NCI-H1930 (cell line): ENCODE measurements at places on chromosomes 4 and X.
A peak's percentile ranks its signal among the peaks of the same experiment; 100 is the strongest.

GRCh38 chrX:13373431-13374187, 53.8 kb upstream of the ATXN3L start:
- DNase-seq: no peak

DNA sequence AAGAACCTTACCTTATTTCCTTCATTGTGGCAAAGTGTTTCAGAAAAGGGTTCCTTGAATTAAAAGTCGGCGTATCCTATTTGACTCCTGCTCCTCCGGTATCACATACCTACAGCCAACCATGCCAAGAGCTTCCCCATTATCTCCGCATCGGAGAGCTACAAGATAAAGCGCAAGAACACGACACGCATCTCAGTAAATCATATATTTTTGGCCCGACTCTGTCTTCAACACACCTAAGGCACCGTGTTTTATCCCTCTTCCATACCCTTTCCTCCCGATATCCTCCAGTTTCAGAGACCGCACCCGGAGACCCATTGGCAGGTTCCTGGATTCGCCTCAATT, 497 bp upstream of the THAP9 start:
- DNase-seq: no peak

DNA sequence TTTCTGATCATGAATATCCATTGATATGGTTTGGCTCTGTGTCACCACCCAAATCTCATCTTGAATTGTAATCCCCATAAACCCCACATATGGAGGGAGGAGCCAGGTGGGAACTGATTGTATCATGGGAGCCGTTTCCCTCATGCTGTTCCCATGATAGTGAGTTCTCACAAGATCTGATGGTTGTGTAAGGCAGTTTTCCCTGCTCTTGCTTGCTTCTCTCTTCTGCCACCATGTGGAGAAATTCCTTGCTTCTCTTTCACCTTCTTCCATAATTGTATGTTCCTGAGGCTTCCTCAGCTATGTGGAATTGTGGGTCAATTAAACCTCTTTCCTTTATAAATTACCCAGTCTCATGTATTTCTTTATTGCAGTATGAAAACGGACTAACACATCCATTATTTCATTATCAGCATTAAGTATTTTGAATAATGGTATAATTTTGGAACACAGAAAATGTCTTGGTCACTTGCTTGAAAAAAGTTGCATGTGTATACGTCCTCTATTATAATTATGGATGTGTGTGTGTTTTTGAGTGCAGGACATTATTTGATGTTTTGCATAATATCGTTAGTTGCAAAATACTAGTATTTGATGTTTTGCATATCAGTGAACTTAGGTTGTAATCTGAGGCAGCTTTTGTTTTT, 334.6 kb downstream of the PCDH10 start:
- no peak for DNase-seq

- no peak for DNase-seq
Measured at GRCh38 chrX:134670134-134670924, 12.1 kb upstream of the PLAC1 start.

DNA sequence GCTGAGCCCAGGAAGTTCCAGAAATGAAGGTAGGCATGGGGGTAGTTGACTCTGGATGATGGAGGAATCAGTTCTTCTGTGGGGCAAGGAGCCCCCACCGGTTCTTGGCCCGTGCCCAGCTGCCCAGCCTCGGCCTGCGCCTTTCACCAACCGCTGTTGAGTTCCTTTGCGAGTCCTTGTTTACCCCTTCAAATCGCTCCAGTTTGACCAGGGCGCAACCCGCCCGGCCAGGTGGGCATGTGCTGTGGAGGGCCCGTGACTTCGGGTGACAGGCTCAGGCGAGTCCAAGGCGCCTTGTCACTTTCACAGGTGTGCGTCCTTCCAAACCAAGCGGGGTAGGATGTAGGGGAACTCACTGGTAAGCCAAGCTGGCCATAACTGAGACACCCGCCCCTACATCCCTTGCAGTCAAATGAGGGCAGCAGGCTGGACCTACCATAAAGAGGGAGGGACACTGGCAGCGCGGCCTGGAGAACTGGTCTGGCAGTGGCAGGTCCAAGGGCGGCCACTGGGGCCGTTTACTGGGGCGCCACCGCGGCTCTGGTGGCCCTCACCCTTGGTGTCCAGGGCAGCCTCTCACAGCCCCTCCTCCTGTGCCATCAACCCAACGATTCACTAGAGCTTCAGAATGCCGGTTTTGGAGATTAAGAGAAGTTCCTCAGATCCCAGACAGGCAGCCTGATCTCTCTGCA, 160.3 kb upstream of the ZIC3 start:
- DNase-seq: no peak

DNA sequence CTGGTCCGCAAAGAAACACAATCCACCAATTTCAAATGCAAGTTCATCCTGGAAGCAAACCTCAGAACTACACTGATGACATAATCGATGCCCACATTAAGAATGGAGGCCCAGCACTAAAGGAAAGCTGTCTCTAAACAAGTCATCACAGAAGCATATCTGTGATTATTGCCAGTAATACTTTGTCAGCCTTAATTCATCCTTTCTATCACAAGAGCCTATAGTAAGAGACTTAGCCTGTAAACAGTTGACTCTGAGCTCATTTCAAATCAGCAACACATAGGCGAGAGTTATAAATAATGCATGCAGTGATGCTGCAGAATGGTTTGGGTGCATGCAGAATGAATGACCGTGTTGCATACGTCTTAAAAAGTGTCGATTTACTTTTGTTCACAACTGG, 105.9 kb upstream of the ZFP42 start:
- DNase-seq: no peak

DNA sequence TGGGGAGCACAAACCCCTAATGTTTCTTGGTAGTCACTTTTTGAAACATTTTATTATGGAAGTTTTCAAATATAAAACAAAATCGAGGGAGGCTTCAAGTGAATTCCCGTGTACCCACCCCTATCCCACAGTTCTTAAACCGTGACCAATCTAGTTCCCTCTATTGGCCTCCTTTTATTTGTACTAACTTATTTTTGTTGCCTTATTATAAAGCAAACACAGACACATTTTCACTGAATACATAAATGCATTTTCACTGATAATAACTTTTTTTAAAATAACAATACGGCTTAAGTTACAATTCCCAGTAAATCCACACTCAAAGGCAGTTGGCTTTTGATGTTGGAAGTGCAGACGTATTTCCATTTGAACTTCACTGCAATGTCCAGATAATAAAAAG, 9.3 kb downstream of the HMX1 start:
- DNase-seq: no peak

DNA sequence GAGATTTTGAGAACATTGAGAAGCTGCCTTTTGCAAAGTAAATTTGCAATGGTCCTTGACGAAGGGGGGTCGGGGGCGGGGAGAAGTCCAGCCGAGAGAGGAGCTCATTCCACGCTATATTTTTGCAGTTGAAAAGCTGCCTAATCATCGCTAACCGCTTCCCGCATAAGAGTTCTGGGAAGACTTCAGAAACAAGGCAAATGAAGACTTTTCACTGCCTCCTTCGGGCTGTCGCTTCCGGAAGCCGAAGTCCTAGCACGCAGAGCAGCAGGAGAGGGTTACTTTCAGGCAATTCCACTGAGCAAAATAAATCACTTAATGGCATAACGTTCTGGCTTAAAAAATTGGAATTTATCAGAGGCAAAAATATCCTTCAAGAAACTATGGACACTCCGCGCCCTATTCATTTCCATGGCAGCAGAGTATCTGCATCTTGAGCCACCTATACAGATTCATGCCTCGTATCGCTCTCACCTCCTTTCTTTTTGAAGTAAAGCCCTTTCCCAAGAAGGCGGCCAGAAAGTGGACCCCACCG, 2.6 kb upstream of the LRAT start:
- no peak for DNase-seq

DNA sequence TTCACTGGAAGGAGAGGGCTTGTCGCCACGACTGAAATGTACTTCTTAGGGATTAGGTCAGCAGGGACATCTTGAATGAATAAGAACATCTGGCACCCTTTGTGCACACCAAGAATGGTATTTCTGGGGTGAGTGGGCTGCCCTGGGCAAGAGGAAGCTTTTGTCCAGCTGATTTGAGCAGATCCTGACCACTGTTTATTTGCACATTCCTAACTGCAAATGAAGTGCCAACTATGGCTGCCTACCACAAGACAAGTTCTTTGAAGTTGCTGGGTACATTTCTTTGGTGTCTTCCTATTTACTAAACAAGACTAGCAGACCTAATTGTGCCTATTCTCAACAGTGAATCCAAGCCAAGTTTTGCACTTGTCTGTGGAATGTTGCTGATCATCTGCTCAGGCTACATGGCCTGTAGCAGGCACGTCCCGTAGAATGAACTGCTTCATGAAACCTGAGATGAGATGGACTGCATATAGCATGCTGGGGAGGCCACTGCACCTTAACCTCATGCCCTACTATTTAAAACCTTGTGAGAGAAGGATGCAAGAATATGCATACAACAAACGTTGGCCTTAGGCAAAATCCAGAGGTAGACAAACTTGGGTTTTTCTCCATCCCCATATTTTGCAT, 45.0 kb downstream of the PIR start:
- no peak for DNase-seq

- no peak for DNase-seq
Measured at GRCh38 chr4:128228845-128229795, 58.5 kb downstream of the PGRMC2 start.

DNA sequence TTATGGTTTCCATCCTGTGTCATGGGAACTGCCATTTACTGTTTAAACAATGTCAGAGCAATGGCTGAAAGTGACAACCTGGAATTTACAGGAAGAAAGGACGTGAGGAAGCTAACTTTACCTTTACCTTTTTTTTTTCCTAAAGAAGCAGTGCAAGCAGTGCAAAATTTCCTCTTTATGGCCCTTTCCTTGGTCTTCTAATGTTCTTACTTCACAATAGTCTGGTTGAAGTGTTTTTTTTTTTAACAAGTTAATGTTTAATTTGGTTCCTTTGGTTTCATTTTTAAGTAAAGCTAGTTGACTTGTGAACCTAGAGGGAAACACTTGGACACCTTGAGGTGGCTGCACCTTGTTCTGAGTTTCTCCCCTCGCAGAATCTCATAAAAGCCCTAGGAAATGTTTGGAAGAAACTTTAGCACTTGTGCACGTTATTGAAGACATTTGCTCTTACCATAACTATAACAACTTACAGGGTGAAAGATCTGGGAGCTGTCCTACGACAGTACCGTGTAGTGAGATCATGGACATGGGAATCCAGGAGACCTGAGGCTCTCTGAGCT, 1.8 kb downstream of the SGMS2 start:
- no peak for DNase-seq

- no peak for DNase-seq
Measured at GRCh38 chrX:5733501-5733900, 495.2 kb downstream of the NLGN4X start.

DNA sequence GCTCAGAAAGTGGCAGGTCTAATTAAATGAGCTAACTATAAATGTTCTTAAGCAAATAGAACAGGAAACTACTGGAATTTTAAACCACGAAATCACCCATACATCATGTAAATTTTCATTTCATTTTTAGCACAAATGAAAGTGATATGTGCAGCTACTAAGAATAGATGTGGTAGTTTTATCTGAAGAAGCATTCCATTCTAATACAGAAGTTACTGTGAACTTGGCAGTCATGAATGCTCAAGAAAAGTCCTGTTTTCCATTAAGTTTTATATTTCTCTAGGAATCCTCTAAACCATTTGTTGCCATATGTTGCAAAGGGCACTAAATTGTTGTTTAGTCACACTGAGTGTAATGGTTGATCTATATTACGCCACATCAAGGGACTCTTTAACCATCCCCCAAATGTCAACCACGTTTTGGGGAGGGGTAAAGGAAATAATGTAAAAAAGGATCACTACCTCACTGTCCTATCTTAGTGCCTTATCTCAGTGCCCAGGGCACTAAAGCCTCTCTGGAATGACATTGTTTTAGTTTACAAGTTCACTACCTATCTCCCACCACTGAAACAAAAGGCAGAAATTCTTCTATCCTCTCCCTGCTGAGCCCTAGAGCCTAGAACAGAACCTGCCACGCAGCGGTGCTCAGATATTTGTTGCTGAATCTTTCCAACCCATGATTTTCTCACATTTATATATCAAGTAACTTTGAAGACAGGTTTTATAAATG, 118.0 kb downstream of the SHISA3 start:
- DNase-seq: no peak

GRCh38 chr4:145482209-145483037, 770 bp downstream of the SMAD1 start:
- DNase-seq: peak; percentile 39

DNA sequence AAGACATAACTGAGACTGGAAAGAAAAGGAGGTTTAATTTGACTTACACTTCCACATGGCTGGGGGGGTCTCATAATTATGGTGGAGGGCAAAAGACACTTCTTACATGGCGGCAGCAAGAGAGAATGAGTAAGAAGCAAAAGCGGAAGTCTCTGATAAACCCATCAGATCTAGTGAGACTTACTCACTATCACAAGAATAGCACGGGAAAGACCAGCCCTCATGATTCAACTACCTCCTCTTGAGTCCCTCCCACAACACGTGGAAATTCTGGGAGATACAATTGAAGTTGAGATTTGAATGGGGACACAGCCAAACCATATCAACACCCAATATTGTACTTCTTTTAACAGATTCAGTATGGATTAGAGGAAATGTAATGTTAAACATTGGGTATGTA, 646.6 kb downstream of the ANKRD50 start:
- DNase-seq: no peak

- no peak for DNase-seq
Measured at GRCh38 chr4:184361443-184361842, 112.9 kb downstream of the IRF2 start.

DNA sequence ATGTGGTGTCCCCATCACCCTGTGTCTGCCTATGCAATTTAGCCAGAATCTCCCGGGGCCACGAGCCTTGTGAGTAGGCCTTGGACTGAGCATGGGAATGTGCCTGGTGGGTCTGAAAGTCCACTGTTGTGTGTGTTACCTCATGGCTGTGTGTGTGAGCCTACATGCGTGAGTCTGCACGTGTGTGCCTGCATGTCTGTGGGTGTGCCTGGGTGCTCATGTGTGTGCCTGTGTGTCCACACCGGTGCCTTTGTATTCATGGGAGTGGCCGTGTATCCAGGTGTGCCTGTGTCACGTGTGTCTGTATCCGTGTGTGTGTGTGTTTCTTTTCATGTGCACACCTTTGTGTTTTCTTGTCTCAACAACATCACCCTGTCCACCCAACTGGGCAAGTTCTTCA, 14.2 kb downstream of the ATP5ME start:
- DNase-seq: no peak

DNA sequence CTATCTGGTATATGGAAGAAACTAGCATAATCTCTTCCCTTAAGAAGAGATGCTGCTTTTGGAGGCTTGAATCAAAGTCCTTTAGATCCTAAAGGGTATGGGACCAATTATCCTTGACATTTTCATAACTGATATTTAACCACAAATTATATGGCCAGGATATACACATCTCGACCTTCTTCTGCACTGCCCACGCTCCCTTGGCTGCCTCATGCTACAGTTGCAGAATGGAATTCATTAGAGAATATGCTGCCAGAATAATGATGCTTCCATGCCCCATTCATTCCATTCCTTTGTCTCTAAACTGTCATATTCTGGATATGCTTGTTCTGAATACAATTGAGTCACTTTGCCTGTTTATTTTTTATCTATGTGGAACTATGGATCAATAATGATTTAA, 157.1 kb upstream of the PACRGL start:
- no peak for DNase-seq
